CD4-positive, alpha-beta T cell treated with Interleukin-17A for 4 hours (primary cell): ENCODE measurements at places on chromosomes 5 and 9.

DNA sequence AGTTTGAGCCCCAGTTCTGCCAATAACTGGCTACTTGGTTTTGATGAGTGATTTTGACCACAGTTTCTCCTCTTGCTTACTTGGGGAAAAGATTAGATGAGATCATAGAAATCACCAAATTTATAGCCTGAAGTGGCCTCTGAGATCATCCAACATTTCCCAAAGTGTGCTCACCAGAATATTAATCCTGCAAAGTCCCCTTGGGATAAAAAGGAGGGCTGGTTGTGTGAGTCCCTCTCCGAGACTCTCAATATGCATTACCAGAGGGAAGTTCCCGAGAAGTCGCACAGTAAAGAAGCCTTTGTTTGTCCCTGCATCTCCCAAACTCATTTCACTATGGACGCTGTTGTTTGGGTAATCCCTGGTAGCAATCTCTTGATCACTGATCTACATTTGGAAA, 88.4 kb upstream of the ADRA1B start:
- no peak for DNase-seq

- no peak for DNase-seq
These were observed 24.7 kb upstream of the TJP2 start for GRCh38 chr9:69149321-69149807.

DNA sequence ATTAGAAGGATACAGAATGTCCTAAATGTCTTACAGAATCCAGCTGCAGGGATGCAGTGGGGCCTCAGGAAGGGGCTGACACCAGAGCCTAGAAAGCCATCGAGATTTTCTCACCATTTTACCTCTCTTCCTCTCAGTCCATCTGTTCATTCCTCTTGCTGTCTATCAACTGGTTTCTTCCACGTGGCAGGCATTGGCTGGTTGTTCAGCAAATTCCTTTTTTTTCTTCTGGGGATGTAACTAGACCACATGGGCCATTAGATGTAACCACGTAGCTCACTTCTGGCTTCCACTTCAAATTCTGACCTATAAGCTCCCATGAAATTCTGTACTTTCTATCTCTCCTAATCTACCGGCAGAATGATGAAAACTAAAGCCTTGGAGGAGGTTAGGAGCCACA, 93.6 kb upstream of the MTAP start:
- DNase-seq: no peak

DNA sequence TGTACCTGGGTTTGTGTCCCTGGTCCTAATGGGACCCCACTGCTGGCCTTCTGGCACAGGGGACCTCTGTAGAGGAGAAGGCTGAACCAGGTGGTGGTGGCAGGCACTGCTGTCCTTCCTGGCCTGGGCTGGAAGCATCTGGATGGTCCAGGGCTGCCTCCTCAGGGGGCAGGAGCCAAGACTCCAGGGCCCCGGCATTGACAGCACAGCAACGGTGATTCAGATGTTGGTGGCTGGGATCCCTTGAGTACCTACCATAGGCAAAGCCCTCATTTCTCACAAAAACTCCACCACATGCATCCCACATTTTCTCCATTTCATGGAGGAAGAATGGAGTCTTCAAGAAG, 15.0 kb downstream of the FGD3 start:
- DNase-seq: no peak

GRCh38 chr5:158084292-158084691, 225.3 kb upstream of the CLINT1 start:
- no peak for DNase-seq

DNA sequence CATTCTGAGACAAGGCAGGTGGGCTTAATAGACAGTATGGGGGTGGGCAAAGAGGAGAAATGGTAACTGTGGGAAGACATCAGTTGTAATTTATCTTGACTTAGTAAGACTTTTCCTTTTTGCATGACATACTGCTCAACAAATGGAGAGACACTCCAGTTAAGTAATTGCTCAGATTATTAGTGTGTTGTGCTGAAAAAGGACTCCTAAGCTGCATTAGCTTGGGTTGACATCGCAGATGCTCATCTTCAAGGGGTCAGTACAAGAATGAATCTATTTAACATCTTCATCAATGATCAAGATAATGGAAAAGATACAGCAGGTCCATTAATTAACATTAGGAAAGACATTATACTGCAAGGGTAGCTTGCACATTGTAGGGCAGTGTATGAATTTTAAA, 181.1 kb upstream of the ELAVL2 start:
- no peak for DNase-seq

DNA sequence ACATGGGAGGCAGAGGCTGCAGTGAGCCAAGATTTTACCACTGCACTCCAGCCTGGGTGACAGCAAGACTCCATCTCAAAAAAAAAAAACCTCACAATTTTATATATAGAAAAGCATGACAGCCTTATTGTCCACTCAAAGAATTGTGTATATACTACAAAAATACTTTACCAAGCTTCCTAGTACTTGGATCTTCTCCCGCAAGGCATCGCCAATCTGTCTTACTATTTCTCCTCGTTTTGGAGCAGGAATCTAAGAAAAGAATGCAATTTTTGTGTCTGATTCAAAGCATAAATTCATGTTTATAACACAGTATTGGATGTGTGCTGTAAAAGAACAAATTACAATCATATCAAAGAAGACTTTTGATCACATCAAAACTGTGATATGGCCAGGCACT, 11.3 kb downstream of the ALDH7A1 start:
- no peak for DNase-seq

GRCh38 chr5:176895831-176896230, 3.3 kb downstream of the HK3 start:
- no peak for DNase-seq

DNA sequence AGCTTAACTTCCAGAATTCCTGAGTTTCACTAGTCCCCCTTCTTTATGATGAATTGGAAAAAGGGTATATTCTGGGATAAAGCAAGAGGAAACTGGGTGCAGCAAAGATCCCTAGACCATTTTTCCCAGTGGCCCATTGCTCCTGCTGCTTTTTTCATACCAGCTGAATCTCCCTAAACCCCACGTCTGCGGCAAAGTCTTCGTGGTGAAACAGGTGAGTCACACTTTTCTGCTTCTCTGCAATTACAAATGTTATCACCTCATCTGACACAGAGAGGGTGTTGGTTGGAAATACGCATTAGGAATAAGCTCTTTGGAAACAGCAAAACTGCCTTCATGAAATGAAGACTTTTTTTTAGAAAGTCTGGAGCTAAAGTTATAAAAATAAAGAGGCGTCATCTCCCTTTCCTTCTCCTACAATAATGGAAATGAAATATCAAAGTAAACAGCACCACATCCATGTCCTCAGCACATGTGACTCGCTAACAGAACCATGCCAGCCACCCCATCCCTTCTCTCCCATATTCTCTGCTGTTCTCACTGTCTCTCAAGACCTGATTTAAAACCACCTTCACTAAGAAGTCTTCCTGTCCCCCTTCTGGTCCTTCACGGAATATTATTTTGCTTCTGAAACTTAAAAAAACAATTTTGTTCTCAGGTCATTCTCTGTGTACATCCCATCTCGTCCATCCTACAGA, 39.5 kb upstream of the GLRX start:
- DNase-seq: peak; percentile 42
